Hematopoietic multipotent progenitor cell treated with erythropoietin and hydrocortisone succinate and interleukin-3 and kit ligand, for 6 days (in vitro differentiated cells): ENCODE measurements at places on chromosomes 7 and 10.
A peak's percentile ranks its signal among the peaks of the same experiment; 100 is the strongest.

DNA sequence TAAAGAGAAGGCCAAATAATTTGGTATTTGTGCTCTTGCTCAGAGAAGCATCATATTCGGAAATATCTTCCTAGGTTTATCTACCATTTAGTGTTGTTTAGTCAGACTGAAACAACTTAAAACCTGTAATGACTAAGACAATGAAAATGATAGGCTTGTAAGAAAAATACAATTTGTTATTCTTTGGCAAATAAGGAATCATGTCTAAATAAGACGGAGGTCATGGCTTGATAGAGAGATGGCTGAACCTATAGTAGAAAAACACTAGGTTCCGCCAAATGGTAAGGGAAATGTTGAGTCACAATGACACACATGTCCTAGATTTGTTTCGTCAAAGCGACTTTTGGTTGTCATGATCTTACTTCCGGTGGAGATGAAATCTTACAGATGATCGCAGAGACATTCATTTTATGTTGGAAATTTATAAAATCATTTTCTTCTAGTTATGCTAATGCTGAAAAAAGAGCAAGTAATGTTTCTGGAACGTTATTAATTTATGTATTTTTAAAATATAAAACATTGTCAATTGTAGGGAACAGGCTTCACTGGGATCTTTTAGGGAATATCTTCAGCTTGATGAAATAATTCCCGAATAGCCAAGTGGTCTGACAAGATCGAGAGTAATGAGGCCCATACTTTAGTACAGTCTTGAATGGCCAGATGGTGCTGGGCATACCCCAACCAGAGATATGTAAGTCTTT is 1.0 kb downstream of the SRGN start:
- peak; percentile 94 for DNase-seq

DNA sequence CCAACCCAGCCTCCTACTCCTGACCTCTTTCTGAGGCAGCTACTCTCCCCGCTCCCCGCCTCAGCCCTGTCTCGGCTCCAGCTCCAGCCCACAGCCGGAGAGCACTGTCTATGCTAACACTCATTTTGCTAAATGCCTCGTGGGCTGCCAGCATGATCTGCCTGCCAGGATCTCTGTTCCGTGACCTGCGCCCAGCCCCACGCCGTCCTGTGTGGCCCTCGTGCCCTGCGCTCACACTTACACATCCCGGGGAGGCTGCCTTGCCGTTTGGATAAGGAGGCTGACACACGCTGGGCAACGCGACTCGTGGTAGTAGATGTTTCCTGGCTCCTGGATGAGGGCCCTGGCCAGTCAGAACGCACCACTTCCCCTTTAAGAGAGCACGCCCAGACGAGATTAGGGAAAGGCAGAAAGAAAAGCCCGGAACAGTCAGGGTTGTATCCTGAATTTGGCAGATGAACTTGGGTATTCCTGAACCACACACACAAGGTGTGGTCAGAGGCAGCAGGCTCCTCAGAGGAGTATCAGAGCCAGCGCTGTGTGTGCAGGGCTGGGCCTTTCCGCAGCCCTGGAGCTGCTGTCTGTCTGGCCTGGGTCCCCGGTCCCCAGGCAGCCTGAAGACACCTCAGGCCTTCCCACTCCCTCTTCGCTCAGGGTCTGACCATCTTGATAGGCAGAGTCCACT is 97.7 kb upstream of the EFCAB10 start:
- peak; percentile 92 for DNase-seq

DNA sequence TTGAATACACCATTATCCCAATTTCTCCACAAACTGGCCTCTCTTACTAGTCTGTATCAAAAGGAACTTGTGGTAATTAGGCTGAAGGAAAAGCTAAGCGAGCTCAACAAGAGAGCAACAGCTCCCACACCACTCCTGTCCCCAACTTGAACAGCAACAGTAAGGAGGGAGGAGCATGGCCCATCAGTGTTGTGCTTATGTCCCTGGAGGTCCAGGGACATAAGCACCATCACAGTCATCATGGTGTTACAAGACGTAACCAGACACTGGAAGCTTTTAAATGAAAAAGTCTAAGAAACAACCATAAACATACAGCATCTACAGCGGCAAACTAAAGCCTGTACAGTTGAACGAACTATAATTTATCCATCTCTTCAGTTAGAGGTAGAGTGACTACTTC is 989 bp downstream of the ERLIN1 start:
- DNase-seq, result peak; percentile 77

DNA sequence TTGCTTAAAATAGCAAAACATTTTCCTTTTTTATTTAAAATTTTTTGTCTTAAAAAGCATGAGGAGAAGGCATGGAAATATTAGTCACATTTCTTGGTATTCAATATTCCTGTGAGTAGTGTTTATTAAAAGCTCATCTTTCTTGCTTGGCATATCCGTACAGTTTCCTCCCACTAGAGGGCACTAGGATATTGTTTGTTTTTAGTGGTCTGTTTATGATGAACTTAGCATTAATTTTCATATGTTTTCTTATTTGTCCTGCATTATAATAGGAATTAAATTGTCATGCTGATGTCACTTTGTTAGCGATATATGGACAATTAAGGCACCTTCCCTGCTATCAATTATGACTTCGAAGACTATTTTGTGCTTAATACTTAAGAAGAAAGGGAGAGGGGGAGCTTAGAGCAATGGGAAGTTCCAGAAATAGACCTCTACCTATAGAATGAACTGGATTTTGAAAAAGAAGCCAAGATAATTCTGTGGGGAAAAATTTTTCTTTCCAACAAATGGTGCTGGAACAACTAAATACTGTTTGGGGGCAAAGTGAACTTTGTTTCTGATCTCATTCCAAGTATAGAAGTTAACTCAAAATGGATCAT is 91.0 kb upstream of the STRIP2 start:
- DNase-seq, result peak; percentile 76

- no peak for DNase-seq
Measured at GRCh38 chr7:46568420-46569132, 647.5 kb upstream of the IGFBP3 start.

GRCh38 chr10:132068431-132069121 is 2.8 kb downstream of the JAKMIP3 start:
- no peak for DNase-seq

- DNase-seq, result no peak
Measured at GRCh38 chr7:23955600-23956149, 245.7 kb downstream of the STK31 start.

GRCh38 chr10:22308390-22308789 is 7.8 kb upstream of the COMMD3 start:
- no peak for DNase-seq

DNA sequence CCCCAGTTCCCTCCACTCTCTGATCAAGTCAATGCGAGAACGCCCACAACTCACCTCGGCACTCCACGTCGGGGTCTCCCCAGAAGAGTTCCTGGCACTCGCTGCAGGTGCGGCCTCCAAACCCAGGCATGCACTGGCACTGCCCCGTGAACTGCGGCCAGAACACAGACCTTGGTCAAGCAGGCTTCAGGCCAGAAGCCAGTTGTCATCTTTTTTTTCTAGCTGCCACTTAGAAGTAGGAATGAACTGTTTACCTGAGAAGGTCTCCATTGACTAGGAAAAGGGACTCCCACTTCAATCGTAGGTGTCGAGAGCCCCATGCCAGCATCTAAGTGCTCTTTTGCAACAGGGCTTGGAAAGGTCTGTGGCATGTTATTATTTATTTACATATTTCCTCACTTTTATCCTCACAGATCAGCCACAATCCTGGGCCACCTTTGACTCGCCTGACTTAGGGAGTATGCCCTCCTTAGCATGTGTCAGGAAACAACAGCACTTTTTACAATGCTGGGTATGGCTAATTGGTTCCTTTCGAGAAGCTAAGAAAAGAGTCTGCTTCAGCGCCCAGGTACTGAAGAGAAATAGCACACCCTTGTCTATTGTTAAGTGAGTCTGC is 51.7 kb downstream of the LAMB1 start:
- no peak for DNase-seq

DNA sequence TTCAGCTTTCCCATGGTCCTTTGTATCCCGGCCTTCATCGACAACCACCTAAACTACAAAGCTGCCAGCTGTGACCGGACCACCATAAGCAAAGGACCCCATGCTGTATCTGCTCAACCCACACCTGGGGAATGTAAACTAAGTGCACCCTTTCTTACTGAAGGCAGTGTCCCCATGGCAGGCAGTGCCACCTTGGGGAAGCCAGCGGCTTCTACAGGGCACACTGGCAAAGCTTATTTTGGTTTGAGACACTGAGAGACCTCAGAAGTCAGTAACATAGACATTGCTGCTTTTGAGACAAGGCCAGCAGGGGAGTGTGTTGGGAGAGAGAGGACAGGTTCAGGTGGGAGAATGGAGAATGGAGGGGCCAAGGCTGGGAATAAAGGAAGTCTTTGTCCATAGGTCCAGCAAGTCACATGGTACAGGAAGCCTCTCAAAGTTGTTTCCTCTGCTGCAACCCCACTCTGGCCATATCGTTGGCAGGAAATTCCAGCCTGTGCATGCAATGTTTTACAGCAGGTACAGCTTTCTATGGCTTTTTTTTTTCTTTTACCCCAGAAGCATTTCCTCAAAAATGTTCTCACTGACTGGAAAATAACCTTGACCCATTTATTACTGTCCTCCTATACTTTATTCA is 85.9 kb upstream of the NPVF start:
- DNase-seq, result no peak

DNA sequence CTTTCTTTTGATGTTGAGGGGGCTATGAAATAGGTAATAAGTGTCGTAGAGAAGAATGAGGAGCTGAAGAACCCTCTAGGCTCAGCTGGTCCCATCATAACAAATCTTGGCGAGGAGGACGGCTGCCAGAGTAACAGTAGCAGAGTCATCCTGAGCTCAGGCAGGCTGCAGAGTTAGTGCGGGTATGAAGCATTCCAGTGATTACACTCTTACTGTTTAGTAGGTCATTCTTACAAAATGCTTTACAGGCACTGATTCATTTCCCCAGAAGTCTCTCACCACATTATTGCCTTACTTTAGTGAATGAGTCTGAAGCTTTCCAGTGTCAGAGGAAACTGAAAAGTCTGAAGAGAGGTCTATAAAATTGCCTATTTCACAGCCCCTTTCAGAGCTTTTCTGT is 43.9 kb upstream of the GPR158 start:
- DNase-seq, result no peak

- DNase-seq, result no peak
Measured at GRCh38 chr7:25779002-25779546, 372.9 kb upstream of the NFE2L3 start.

DNA sequence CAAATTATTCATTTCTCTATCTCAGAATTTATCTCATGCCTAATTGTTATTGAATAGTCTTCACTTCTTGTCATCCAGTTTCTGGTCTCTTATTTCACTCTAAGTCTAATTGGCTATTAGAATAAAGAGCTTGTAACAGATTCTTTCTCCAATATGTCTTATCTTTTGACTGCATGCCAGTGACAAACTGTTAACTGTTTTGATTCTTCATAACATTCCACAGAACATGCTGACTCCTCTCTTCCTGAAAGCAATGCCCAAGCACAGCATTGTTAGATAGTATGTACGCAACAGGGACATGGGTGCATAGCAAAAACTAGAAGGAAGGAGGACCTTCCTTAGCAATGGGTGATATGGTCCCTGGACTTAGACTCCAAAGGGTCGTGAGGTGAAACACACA is 65.4 kb downstream of the TRUB1 start:
- no peak for DNase-seq

DNA sequence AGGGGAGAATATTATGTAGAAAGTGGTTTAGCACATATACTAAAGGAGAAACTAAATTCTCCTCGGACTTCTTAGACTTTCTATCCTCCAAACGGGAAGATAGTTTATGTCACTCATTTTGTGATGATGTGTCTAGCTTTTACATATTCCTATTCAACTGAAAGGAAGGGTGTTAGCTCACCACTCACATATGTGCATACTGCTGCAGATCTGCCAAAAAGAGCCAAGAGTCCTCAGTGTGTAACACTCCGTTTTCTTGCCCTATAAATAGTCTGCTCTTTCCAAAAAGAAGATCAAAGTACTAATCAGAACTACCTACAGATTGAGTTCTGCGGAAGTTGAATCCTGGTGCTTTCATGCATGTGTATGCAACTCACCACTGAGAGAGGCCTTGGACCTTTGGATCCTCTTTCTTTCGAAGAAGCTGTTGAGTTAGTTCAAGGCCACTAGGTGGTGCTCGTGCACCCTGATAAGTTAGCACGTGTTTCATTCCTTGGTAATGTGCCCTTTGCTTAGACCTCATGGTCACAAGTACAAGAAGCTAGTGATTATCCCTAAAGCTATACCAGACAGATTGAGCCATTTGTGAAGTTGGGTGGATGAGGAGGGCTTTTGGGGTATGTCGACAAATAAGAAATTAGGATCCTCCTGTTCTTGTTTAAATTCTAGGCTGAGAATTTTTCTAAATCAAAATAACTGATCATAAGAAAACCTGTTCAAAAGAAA is 14.1 kb downstream of the YAE1 start:
- peak; percentile 97 for DNase-seq

DNA sequence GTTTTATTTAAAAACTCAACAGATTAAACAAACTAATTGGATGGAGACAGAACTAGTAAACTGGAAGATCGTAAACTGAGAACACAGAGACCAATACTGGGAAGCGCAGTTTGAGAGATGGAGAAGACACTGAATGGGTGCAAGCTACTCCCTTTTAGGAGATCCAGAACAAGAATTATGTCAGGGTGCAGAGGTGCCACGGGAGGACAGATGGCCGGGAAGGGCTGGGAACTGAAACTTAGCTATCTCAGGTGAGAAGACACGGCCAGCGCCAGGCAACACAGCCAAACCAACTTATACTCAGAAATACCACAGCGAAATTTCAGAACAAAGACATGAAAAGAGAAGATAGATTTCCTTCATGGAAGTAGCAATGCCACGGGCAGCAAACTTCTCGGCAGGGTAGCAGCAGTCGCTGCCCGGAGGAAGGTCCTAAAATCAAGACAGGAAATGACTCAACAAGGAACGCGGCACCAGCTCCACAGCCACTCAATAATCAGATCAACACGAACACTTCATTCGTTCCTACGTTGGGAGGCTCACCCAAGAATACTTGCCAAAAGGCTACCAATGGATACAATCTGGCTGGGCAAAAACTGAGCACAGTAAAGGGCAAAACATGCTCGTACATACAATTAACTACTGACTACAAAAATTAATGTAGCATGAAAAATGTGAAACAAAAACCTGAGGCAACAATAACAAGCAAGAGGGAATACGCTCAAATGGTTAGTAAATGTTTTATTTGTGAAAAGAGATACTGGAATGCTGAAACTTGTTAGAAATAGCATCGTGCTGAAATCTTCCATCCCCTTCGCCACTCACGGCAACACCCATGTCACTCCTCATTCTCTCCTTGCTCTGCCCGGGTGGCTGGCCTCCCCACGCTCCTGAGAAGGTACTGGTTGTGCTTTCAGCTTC is 2.2 kb upstream of the LRRC27 start:
- peak; percentile 82 for DNase-seq

DNA sequence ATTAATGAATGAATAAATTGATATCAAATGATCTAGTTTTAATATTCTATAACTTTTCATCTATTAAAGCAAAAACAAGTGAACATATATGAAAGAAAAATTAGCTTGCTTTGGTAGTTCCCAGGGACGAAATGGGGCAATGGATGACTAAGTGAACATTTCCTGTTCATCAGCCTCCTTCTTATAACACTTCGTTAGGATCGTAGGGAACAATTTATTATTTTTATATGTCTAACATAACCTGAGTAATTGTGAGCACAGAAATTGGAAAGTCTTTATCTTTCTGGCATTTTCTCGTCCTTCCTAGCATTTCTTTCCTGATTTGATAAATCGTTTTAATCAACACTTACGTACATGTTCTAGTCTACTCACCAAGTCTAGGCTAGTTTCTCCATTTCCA is 59.1 kb upstream of the PPP1R3C start:
- DNase-seq, result no peak

- peak; percentile 24 for DNase-seq
Measured at GRCh38 chr7:44431091-44431608, 59.3 kb downstream of the NUDCD3 start.

GRCh38 chr7:133978502-133979295 is 148.4 kb upstream of the LRGUK start:
- no peak for DNase-seq
